Activated CD4-positive, alpha-beta T cell treated with anti-CD3 and anti-CD28 coated beads, Interleukin-2, amount 10 ng/mL, durations not matched to agents 7 days and 5 days (primary cell): ENCODE measurements at places on chromosomes 4 and X.

- H3K4me1 ChIP-seq, result no peaks in the 10 kb centered on the region
- H3K27me3 ChIP-seq, result no peaks in the 10 kb centered on the region
- no peak overlapping the region for H3K4me3 ChIP-seq
- no peak overlapping the region for H3K27ac ChIP-seq
These were observed 28.9 kb upstream of the MTMR1 start for GRCh38 chrX:150664290-150664689.

DNA sequence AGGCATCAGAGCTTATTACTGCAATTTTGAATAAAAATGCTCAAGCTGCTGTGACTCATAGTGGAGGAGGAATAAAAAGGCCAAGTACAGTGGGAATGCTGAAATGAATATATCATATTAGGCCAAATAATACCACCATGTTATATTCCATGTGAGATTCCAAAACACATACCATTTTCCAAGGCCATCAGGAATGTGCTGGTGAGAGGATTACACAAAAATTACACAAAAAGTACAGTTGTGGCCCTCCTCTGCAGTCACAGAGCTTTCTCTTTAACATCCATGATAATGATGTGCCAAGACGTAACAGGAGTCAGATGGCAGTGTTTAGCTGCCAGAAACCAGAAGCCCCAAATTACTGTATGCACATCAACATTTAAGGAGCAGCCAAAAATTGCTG lies 153.5 kb downstream of the PCDH18 start:
- H3K4me1 ChIP-seq, result no peaks in the 10 kb centered on the region
- no peaks in the 10 kb centered on the region for H3K27me3 ChIP-seq
- no peaks in the 10 kb centered on the region for H3K36me3 ChIP-seq
- DNase-seq, result no peak
- H3K27ac ChIP-seq, result no peak overlapping the region
- H3K4me3 ChIP-seq, result no peak overlapping the region

DNA sequence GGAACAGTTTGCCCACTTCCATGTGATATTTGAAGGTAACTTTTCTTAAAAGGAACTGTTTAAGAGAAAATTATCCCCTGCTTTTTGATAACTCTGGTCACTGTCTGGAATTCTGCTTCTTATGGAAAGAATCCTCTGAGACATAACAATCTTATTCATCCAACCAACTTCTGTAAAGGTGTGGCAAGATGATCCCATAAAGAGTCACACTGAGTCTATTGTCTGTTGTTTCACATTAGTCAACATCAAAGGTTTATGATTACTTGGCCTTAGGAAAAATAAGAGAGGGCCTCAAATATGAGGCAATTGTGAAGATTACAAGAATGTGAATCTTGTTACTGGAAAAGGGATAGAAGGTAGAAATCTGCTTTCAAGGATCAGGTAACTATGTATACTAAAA lies 88.0 kb upstream of the MAGEB18 start:
- no peak for DNase-seq
- H3K27ac ChIP-seq, result no peak overlapping the region
- H3K27me3 ChIP-seq, result no peaks in the 10 kb centered on the region
- H3K36me3 ChIP-seq, result no peaks in the 10 kb centered on the region
- no peaks in the 10 kb centered on the region for H3K4me1 ChIP-seq
- no peak overlapping the region for H3K4me3 ChIP-seq

GRCh38 chrX:2650865-2651264 lies 40.2 kb upstream of the CD99 start:
- H3K4me1 ChIP-seq, result peaks cover 2% of the 10 kb centered on the region
- no peak overlapping the region for H3K27ac ChIP-seq
- H3K36me3 ChIP-seq, result peaks cover 13% of the 10 kb centered on the region

DNA sequence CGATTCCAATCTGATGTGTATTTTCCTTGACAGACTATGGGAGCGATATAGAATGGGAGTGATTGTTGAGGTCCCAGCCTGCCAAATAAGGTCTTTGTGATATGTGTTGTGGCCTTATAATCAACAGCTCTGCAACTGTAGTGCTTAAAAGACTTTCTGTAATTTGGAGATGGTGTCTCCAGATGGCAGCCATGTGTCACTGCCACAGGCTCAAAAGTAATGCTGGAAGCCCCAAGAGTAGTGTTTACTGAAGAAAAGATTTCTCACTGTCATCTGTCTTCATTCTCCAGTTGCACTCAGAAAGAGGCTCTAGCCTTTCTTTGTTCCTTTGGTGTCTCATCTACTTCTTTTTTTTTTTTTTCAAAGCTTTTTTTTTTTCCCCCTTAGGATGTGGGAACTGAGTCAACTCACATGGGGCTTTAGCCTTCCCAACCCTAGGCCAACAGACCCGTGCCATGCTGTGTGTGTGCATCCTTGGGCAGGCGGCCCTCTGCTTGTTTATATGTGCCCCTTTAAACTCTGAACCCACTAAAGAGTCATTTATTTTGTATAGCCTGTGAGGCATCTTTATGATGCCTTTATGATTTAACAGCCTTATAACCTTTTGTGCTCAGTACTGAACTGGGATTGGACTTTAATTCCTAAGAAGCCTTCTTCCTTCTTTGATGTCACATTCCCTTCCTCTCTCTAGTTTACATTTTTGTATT lies 15.6 kb downstream of the SRPX2 start:
- no peak overlapping the region for H3K27ac ChIP-seq
- H3K36me3 ChIP-seq, result no peaks in the 10 kb centered on the region
- H3K4me1 ChIP-seq, result no peaks in the 10 kb centered on the region
- no peak for DNase-seq
- H3K4me3 ChIP-seq, result no peak overlapping the region

DNA sequence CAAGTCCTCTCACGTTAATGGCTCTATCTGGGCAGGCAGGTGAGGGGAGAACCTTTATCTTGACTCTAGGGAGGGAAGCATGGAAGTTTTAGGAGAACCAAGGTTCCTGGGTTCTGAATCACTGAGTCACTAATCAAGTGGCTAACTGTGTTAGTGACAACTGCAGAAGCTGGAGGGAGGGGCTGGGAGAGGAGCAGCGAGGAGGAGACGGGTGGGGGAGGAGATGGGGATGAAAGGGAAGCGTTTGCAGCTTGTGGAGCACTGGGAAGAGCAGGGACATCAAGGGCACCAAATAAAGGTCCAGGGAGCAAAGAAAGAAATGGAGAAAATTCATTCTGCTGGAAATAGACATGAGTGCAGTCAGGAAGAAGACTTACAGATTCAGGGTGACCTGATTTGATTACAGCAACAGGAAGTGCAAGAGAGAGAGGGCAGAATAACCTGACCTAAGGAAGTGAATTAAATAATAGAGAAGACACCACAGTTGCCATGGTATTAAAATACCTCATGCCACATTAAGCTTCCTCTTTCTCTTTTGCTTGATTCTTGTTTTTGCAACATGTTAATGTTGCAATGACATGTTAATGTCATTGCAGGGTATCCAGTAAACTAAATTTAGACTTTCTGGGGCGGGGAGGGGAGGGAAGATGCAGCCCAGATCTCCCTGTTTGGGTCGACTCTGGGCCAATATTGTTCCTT lies 4.5 kb upstream of the SETD7 start:
- no peak overlapping the region for H3K4me3 ChIP-seq
- peak overlapping the region; percentile 80 for H3K27ac ChIP-seq
- peaks cover 32% of the 10 kb centered on the region for H3K4me1 ChIP-seq
- H3K36me3 ChIP-seq, result no peaks in the 10 kb centered on the region
- DNase-seq, result no peak
- peaks cover 24% of the 10 kb centered on the region for H3K27me3 ChIP-seq
